ENCODE measurements at places on chromosomes 5 and 9.

GRCh38 chr5:67353500-67354450 is 157.2 kb upstream of the CD180 start:
- no peak overlapping the region for H3K27ac ChIP-seq
- no peaks in the 10 kb centered on the region for H3K36me3 ChIP-seq
- H3K4me1 ChIP-seq: peaks cover 19% of the 10 kb centered on the region
- no peak overlapping the region for H3K4me3 ChIP-seq
- no peak for DNase-seq

GRCh38 chr9:122816163-122816867 is 12.1 kb downstream of the PDCL start:
- no peaks in the 10 kb centered on the region for H3K27me3 ChIP-seq
- H3K4me1 ChIP-seq: peaks cover 28% of the 10 kb centered on the region
- peaks cover 10% of the 10 kb centered on the region for H3K36me3 ChIP-seq

DNA sequence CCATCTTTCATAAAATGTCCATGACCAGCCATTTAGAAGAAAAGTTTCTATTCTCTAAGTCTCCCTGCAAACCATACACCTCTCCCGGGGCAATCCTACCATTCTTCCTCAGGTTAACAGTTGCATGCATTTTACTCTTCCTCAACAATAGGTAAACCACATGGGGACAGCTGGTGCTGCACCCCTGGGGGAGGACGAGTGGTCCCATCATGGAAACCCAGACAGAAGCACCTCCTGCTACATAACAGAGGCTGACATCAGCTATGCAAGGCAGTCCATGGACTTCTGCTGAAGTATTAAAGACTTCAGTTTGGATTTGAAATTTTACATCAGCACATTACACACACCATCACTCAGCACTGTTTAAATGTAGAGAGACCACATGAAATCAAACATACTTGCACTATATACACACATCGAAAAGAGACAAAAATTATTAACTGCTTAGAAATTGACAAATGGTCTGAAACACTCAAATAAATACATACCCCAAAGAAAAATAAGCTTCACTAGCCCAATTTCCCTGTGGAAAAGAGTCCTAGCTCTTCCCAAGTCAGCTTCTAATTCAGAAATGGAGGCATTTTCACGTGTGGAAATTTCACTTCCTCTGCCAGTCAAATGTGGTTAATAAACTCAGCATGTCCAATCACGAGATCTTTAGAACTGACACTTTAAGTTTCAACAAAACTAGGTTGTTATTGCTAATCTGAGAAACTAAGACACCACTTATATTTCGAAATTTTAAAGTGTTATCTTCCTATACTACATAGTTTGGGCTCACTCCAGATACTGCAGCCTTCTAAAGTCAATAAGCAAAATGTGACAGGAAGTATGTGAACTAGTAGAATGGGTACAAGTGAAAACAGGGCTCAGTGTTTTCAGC is 173.4 kb downstream of the ROR2 start:
- no peaks in the 10 kb centered on the region for H3K36me3 ChIP-seq
- H3K27me3 ChIP-seq: peaks cover 2% of the 10 kb centered on the region
- no peak overlapping the region for H3K27ac ChIP-seq
- DNase-seq: no peak

- H3K36me3 ChIP-seq: no peaks in the 10 kb centered on the region
- DNase-seq: no peak
- H3K27ac ChIP-seq: no peak overlapping the region
- no peaks in the 10 kb centered on the region for H3K27me3 ChIP-seq
- no peak overlapping the region for H3K4me3 ChIP-seq
- H3K4me1 ChIP-seq: peaks cover 13% of the 10 kb centered on the region
These were observed 83.5 kb downstream of the SLC1A1 start for GRCh38 chr9:4573634-4574389.

GRCh38 chr5:133397348-133397747 is 215.0 kb downstream of the FSTL4 start:
- H3K4me3 ChIP-seq: no peak overlapping the region
- DNase-seq: no peak
- H3K36me3 ChIP-seq: no peaks in the 10 kb centered on the region
- no peaks in the 10 kb centered on the region for H3K27me3 ChIP-seq
- H3K27ac ChIP-seq: no peak overlapping the region
